ENCODE measurements at places on chromosomes 3 and 15.

DNA sequence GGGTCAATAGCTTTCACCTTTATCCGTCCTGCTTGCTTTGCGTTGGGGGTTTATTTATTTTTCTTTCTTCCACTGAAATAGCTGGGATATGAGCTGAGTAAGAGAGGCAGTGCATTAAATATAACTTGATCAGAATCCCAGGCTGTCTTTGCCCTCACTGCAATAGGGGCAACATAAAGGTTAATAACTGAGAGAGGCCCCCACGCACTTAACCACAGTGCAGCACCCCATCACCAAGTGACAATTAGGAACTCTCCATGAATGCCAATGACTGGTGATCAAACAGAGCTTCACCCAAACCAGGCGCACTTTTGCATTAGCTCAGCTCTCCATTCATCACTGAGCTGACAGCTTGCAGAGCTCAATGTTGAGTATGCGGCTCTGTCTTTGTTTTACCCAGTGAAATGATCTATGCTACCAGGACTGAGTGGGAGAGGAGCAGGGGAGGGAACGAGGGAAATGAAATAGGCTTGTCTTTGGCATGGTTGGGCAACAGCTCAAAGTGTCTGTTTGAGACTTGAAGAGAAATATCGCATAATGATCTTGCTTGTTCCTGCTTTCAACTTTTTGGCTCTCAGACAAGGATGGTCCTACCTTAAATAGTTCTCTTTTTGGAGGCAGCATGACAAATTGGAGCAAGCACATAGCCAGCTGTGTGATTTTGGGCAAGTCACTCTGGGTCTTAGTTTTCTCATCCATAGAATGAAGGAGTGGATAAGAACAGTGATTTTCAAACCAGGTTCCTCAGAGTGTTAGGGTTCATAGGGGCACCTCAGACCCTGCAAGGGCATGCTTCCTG is 14.5 kb upstream of the GLCE start:
- DNase-seq = no peak

DNA sequence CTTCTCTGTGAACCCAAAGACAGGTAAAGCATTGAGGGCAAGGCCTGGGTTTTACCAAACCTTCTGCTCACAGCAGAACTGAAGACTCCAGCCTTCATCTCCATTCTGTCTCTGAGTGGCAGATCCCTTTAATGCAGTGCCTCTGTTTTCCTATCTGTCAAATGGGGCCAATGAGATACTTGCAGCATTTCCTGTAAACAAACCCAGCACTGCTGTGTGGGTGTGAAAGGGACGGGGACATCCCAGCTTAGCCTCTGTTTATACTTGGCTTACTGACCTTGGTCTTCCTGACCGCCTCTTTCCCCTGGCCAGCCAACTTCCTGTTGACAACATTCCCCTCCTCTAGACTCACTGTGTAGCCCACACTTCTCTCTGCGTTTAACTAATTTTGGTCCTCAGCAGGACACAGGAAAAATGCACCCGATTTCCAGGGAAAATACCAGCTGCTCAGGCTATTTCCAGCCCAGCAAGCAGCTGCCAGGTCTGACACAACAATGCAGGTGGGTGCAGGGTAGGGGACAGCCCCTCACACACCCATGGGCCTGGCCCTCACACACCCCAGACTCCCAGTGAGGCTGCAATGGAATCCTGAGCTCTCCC is 105.9 kb upstream of the HERC1 start:
- DNase-seq = no peak

GRCh38 chr3:159616234-159616825 is 372.3 kb upstream of the IL12A start:
- DNase-seq = no peak

GRCh38 chr15:31268108-31268501 is 58.5 kb upstream of the KLF13 start:
- no peak for DNase-seq

DNA sequence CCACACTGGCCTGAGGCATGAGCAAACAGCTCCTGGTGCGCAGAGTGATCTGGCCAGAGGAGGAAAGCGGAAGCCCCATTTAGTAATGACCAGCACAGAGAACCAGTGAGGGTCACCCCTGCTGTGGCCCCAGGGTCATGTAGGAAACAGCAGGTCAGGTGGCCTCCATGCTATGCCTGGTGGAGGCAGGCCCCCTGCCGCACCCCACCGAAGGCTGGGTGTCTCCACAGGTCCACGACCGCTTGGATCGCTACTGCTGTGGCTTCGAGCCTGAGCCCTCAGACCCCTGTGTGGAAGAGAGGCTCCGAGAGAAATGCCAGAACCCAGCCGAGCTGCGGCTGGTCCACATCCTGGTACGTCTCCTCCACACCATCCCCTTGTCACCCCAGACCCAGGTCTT is 52.6 kb downstream of the POMGNT2 start:
- DNase-seq = no peak

- DNase-seq = no peak
These were observed 223.4 kb upstream of the CGNL1 start for GRCh38 chr15:57152666-57153539.

GRCh38 chr3:66561367-66561766 is 60.5 kb upstream of the LRIG1 start:
- DNase-seq = no peak
